ENCODE measurements at places on chromosomes 5 and 9.
A peak's percentile ranks its signal among the peaks of the same experiment; 100 is the strongest.

GRCh38 chr9:133509179-133510083 is 15.3 kb downstream of the MYMK start:
- DNase-seq: no peak

- no peak for DNase-seq
These were observed 29.3 kb upstream of the UNC5A start for GRCh38 chr5:176781054-176781375.

DNA sequence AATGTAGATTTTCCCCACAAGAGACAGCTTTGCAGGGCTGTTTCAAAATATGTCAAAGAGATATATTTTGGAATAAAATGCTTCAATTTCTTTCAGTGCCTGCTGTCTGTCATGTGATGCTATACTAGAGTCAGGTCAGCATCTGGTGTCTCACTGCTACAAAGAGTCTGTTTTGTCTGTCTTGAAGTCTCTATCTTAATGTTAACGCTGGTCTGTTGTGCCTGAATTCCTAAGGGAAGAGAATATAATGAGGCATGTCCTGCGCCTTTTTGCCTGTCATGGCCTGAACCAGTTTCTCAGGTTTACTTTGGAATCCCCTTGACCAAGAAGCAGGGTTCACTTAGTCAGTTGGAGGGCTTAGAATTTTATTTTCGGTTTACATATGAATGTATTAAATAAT is 176.4 kb downstream of the PDZD2 start:
- no peak for DNase-seq

GRCh38 chr5:8905021-8905420 is 640.9 kb downstream of the SEMA5A start:
- DNase-seq: no peak

GRCh38 chr5:108743319-108743718 is 4.4 kb upstream of the FER start:
- no peak for DNase-seq

- no peak for DNase-seq
These were observed 2.8 kb upstream of the OR2V1 start for GRCh38 chr5:181133610-181134231.

DNA sequence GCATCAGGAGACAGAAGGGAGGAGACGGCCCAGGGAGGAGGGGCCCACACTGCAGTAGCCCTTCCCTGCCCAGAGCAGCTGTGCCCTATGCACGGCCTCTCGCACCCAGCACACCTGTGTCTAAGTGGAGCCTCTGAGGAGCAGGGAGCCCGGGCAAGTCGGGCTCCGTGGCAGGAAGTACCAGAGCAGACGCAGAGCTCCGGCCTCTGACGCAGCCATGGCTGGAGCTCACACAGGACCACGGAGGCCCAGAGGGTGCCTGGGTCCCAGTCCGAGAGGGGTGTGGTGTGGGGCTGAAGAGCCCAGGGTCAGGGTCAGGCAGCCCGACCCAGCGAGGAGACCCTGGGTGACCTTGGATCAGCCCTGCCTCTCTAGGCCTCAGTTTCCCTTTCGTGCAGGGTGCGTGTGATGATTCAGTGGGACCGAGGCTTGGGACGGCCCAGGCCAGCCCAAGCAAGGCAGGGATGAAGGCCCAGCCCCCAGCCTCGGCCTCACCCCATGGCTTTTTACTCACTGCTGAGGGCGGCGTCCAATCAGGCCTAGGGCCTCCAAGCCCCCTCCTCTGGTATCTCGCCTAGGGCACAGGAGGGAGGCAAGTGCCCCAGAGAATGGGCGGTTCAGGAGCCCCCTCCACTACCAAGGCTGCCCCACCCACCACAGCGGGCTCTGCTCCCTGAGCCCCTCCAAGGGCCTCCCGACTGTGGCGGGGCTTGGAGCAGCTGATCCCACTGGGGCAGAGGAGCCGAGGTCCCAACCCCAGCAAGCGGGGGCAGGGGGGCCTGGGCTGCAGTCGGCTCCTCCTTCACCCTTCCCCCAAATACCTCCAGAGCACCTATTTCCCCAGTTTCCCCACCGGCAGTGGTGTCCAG is 4.3 kb upstream of the AGPAT2 start:
- DNase-seq: no peak

GRCh38 chr5:108687595-108688200 is 60.0 kb upstream of the FER start:
- no peak for DNase-seq

- DNase-seq: no peak
These were observed 47.5 kb upstream of the PLPP1 start for GRCh38 chr5:55582256-55582655.

GRCh38 chr5:33611877-33612276 is 171.1 kb downstream of the TARS1 start:
- DNase-seq: no peak

GRCh38 chr9:130260816-130261765 is 4.5 kb upstream of the HMCN2 start:
- DNase-seq: no peak

GRCh38 chr9:106625259-106625789 is 237.6 kb upstream of the ZNF462 start:
- DNase-seq: no peak

DNA sequence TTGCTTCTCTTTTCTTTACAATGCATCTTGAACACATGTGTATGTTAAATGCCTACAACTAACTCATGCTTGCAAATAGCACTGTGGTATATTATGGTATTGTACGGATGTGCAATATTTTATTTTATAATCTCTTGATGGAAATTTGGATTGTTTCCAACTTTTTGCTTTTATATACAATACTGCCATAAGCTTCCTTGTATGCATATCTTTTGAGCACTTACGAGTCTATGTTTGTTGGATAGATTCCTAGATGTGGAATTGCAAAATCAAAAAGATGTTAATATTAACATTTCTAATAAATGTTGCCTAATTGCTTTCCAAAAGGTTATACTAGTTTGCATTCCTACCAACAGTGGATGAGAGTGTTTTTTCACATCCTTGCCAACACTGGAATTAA is 3.4 kb upstream of the GALNT12 start:
- no peak for DNase-seq

- no peak for DNase-seq
These were observed 103.8 kb downstream of the PCSK1 start for GRCh38 chr5:96329289-96329688.

DNA sequence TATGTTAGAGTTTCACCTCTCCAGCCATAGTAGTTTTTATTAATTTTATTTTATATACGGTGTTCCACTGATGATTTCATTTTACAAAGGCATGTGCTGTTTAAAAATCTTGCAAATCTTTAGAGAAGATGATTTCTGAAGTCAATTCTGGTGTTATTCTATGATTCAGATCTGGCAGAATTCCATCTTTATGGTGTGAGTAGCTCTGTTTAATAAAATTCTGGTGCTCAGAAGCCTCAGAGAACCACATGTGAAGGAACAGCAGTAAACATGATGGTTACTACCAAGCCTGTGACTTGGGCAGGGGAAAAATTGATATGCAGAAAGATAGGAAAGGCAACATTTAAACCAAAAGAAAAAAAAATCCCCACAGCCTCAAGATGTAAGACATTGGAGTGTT is 299.7 kb downstream of the NPR3 start:
- no peak for DNase-seq

DNA sequence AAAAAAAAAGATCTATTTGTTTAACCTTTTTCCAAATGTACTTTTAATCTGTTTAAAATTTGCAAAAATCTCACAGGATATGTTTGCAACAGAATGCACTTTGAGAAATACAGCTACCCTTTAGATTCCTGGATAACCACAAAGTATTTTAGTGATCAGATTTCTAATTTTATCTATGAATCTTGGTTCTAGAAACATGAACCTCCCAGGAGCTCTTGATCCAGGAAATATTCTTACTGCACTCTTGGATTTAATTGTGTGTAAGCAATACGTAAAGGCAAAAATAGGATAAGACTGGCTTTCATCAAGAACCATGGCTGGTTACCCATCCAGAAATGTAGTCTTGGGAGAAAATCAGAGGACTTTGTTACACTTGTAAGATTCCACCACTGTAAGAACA is 1581.8 kb upstream of the WWC1 start:
- no peak for DNase-seq

- no peak for DNase-seq
These were observed 278 bp upstream of the NIPSNAP3A start for GRCh38 chr9:104747245-104747564.

DNA sequence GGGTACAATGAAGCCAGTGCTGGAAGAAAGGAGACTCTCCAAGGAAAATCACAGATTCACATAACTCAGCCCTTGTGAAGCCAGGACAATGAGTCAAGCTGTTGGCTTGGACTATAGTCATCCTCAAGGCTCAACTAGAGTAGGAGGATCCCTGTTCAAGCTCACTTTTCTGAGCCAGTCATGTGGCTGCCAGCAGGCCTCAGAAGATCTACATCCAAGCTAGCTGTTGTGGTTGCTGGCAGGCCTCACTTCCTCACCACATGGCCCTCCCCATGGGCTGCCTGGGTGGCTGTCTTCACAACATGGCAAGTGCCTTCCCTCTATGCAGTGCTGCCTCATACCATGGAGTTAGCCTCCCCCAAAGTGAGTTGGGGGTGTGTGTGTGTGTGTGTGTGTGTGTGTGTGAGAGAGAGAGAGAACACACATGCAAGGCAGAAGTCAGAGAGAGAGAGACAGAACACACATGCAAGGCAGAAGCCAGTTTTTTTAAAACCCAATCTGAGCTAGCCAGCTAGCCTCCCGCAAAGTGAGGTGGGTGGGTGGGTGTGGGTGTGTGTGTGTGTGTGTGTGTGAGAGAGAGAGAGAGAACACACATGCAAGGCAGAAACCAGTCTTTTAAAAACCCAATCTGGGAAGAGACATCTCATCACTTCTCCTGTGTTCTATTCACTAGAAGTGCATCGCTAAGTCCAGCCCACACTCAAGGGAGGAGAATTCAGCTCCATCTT is 17.1 kb downstream of the SCAI start:
- peak; percentile 69 for DNase-seq

GRCh38 chr5:36057386-36057785 is 9.3 kb downstream of the UGT3A2 start:
- DNase-seq: no peak

DNA sequence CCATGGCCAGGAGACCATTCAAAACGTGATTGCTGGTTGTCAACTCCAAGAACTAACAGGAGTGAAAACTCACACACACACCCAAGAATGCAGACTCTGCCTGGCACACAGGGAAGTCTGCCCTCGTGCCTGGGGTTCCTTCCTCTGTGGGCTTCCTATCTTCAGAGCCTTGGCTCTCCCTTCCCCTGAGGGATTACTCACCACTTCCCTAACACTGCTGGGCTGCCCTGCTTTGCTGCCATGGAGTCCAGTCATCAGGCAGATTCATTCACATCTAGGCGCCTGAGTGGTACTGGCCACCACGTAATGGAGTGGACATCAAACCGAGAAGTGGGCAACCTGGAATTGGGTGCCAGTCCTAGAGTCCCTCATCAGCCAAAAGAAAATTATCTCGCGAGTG is 76.4 kb upstream of the PRSS3 start:
- no peak for DNase-seq

DNA sequence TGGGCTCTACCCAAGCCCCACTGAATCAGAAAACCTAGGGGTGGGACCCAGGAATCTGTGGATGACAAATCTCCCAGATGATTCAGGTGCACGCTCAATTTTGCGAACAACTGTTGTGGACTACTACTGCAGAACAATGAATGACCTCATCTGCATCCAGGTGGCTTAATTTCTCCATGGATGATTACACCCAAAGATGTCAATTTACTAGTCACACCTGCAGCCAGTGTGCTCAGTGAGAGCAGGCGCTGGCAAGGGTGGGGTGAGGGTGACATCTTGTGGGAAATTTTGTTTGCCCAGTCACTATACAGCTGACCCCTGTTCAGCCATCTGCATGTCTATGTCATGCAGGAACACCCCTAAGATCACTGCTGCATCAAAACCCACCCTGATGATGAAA is 118.2 kb downstream of the ENTREP1 start:
- no peak for DNase-seq

- DNase-seq: no peak
These were observed 126.5 kb downstream of the MYO10 start for GRCh38 chr5:16809395-16810207.

Data from T-helper 9 cell (primary cell).